ENCODE measurements at places on chromosomes 1 and 21.
A peak's percentile ranks its signal among the peaks of the same experiment; 100 is the strongest.

GRCh38 chr1:59750328-59751003 lies 64.3 kb upstream of the HOOK1 start:
- DNase-seq: peak; percentile 78

DNA sequence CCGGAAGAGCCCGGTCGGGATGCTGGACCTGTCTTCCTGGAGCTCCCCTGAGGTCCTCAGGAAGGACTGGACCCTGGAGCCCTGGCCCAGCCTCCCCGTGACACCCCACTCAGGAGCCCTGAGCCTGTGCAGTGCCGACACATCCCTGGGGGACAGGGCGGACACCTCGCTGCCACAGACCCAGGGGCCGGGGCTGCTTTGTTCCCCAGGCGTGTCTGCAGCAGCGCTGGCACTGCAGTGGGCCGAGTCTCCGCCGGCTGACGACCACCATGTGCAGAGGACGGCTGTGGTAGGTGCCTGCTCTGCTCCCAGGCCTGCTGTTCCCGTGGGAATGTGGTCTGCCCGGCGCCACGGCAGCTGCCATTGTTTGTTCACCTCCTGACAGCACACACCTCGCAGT lies 42.1 kb upstream of the DIP2A start:
- no peak for DNase-seq

GRCh38 chr1:226402739-226403165 lies 5.1 kb downstream of the PARP1 start:
- DNase-seq: no peak

DNA sequence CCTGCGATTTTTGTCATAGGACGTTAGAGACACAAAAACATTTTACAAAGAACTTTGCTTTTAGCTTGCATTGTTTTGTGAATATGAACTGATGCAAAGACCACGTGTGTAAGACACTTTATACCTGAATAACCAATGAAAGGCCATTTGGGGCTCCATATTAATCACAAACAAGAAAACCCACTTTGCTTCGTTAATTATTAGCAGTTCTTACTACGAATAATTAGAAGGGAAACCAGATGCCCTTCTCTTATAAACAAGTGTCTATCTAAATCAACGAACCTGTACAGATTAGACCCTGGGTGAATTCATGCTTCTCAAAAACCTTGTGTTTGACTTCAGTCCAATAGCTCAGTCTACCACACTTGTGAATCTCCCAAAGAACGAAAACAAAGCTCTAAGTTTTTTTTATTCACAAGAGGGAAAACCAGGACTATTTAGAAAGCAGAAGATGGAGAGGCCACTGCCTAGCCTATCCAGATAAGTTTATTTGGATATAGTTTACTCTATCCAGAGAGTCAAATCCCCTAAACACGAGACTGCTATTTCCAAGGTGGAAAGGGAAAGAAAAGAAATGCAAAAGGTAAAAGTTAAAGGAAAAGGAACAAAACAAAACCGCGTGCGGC lies 897 bp downstream of the CYYR1 start:
- no peak for DNase-seq

GRCh38 chr1:150613061-150613920 lies 16.1 kb downstream of the ENSA start:
- peak; percentile 78 for DNase-seq

GRCh38 chr1:230501242-230501641 lies 75.1 kb upstream of the PGBD5 start:
- no peak for DNase-seq

GRCh38 chr1:21302747-21303715 lies 12.8 kb upstream of the ECE1 start:
- peak; percentile 81 for DNase-seq

GRCh38 chr1:115301438-115302020 lies 36.5 kb downstream of the NGF start:
- DNase-seq: no peak

- no peak for DNase-seq
These were observed 523.3 kb upstream of the RGS18 start for GRCh38 chr1:191634801-191635508.

DNA sequence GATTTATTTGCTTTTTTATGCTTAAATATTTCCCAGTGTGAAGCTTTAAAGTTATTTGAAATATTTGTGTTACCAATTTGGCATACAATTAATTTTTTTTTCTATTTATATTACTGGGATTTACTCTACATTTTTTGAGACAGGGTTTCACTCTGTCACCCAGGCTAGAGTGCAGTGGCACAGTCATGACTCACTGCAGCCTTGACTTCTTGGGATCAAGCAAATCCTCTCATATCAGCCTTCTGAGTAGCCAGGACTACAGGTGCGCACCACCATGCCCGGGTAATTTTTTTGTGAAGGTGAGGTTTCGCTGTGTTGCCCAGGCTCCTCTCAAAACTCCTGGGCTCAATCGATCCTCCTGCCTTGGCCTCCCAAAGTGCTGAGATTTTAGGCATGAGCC lies 39.5 kb downstream of the BACH1 start:
- DNase-seq: no peak

- DNase-seq: peak; percentile 47
These were observed 86.8 kb downstream of the LRRC8C start for GRCh38 chr1:89719502-89720306.

- no peak for DNase-seq
These were observed at the start of gene BECN2 for GRCh38 chr1:241957692-241958494. TSS of gene BECN2 (plus strand) at chr1:241957767. CDS start at chr1:241957767, 0 bp downstream.

- DNase-seq: no peak
These were observed 455.6 kb upstream of the ADGRL2 start for GRCh38 chr1:81345110-81345509.

GRCh38 chr1:229012823-229013222 lies 258.1 kb upstream of the RAB4A start:
- no peak for DNase-seq

- no peak for DNase-seq
These were observed 947 bp upstream of the RIT1 start for GRCh38 chr1:155912056-155912536.

GRCh38 chr1:198493329-198493728 lies 47.2 kb downstream of the ATP6V1G3 start:
- DNase-seq: no peak

- DNase-seq: no peak
These were observed 1.0 kb upstream of the DMRTA2 start for GRCh38 chr1:50424045-50424883.

- no peak for DNase-seq
These were observed 15.8 kb upstream of the RNF223 start for GRCh38 chr1:1089731-1090423.

- no peak for DNase-seq
These were observed 753.1 kb downstream of the NCAM2 start for GRCh38 chr21:21751286-21751685.

DNA sequence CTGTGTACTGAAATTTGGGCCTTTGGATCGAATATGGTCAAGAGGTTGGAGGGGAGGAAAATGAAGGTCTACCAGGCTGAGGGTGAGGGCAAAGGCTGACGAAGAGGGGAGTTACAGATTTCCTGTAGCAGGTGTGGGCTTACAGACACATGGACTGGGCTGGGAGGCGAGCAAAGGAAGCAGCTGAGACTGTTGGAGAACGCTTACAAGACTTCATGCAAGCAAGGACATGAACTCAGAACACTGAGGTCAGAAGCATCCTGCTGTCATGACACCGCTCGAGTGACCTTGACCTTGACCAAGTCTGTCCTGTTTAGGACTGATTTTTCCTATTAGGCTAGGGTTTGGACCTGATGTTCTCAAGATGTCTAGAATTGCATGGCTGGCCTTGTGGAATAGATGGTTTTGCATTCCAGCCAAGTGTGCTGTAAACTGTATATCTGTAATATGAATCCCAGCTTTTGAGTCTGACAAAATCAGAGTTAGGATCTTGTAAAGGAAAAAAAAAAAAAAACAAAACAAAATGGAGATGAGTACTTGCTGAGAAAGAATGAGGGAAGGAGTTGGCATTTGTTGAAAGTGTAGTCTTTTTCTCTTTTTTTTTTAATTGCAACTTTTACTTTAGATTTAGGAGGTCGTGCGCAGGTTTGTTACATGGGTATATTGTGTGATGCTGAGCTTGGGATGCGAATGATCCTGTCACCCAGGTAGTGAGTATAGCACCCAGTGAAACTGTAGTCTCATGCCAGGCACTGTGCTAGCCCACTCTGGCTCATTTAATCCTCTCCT lies 5.8 kb downstream of the ELF3 start:
- DNase-seq: peak; percentile 18

DNA sequence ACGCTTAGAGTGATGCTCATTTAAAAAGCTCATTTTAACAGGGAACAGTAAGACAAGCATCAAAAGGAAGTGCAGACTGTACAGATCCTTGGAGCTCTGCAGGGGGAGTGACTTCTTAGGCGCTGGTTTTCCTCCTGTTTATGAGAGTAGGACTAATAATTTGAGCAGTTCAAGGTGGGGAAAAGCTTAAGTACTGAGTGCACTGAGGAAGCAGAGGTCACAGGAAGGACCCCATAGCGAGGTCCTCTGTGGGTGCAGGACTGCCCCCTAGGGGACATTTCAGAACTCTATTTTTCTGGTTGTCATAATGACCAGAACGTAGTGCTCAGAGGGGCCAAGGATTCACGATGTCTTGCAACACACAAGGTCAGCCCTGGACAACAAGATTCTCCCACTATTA lies 112.1 kb downstream of the HLCS start:
- DNase-seq: no peak

- no peak for DNase-seq
These were observed 50.7 kb downstream of the UMODL1 start for GRCh38 chr21:42121794-42122193.

DNA sequence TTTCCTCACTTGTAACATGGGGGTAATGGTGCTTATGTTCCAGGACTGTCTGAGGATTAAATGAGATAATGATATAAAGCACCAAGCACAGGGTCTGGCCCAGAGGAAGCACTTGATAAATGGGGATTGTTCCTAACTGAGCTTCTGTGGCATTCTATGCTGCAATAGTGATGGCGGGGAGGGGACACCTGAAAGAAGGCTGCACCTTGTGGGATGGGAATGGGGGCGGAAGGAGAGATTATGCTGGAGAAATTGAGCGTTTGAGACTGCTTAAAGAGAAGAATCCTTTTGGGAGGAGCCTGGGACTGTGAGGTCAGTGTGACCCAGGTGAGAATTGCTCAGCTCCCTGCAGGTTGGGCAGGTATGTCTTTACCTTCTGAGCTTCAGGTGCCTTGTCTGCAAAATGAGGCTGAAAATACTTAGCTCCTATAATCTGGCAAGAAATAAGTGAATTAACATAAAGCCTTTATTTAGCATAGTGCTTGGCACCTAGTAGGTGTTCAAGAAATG lies 55.9 kb upstream of the CTPS1 start:
- no peak for DNase-seq

DNA sequence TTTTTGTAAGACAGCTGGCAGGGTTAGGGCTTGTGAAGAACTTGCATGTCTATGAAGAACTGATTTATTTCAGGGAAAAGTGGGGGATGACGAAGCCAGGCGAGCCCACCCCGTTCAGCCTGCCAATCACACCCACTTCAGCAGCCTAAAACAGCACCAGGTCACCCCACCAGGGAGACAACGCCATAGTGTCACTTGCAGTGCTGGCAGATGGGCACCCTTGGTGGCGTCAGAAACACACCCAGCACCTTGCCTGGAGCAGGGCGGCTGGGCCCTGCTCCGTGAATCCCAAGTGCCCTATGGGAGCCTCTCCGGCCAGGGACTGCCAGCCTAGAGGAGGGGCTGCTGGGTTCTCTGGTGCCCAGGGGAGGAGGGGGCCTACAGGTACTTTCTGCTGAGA lies 5.0 kb upstream of the NADK start:
- DNase-seq: no peak

DNA sequence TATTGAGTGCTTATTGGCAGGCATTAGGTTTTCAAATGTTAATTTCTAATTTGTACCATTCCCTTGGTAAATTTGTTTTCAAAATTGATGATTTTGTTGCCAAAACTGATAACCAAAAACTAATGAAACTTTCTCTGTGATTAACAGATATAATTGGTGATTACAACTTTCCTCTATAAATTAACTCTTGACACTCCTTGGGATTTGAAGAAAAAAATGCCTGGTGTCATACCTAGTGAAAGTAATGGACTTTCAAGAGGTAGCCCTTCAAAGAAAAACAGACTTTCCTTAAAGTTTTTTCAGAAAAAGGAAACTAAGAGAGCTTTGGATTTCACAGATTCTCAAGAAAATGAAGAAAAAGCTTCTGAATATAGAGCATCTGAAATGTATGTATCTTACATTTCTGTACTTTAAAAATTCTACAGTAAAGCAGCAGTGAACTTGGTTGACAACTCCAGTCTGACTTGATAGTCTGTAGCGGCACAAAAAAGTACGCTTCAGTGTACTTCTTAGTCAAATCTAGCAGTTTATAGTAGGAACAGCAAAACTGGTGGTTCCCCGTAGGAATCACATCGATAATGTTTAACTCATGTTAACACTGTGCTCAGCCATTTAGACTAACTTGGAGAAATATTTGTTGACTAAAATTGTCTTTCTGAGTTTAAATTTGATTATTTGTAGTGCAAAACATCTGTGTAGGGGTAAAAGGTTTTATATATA lies 3.0 kb downstream of the USP1 start:
- DNase-seq: peak; percentile 4

- no peak for DNase-seq
These were observed 62.3 kb downstream of the NID1 start for GRCh38 chr1:236002572-236002971.

- DNase-seq: no peak
These were observed 35.5 kb upstream of the ZC3H12A start for GRCh38 chr1:37438869-37439343.

DNA sequence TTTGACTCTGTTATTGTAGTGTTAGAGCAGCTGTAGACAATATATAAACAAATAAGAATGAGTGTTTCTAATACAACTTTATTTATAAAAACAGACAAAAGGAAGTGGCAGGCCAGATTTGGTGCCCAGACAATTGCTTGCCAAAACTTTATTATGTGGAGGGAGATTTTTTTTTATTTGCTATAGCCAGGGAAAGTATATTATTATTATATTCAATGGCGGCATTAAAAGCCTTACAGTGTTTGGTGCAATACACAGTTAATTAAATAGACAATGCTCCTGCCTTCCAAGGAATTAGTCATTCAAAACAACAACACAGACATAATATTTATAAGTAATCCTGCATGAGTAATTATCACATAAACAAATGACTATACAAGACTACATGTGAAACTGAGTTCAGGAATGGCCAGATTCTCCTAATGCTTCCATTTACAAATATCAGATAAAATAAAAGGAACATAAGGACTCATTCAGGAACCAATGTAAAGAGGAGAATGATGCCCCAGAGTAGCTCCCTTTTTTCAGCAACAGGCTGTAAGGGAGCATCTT lies 10.6 kb upstream of the RC3H1 start:
- no peak for DNase-seq

GRCh38 chr1:87044840-87045239 lies 130.4 kb downstream of the HS2ST1 start:
- DNase-seq: no peak

- no peak for DNase-seq
These were observed 3.3 kb upstream of the GUCA2A start for GRCh38 chr1:42167611-42168390.

DNA sequence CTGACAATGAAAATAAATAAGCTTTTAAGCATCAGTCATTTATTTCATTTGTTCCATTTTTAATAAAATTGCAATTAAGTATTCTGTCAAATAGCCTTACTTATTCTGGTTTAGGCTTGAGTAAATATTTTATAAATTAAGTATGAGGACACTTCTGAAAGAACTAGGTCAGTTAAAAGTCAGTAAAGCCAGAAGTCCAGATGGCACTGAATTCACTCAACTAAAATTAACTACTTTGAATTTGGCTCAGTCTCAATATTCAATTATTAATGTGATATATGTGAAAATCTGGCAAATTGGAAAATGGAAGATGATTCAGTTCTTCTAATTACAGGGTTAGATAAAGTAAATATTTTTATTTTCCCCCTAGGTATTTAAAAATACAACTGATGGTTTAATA lies 174.2 kb downstream of the BRINP3 start:
- no peak for DNase-seq

- DNase-seq: no peak
These were observed 18.5 kb downstream of the TNFRSF1B start for GRCh38 chr1:12185036-12185917.

All from HFFc6 (cell line).